ENCODE measurements at places on chromosomes 5 and 9. TPM values are rescaled to one million over a fixed set of nuclear protein-coding genes. Genes with fewer than 3 reads are reported as not detected.

The DIPK1B gene
- total RNA-seq = 18.3 TPM

The PHYHD1 gene
- total RNA-seq = 26.0 TPM

The GFRA3 gene
- total RNA-seq = 4.1 TPM

The PHAX gene
- total RNA-seq = 66.0 TPM

The ALDOB gene
- not detected for total RNA-seq

The FAM78A gene
- 16.7 TPM for total RNA-seq

The POU5F2 gene
- total RNA-seq = 5.7 TPM

The CATSPER3 gene
- not detected for total RNA-seq
